ENCODE measurements at places on chromosomes 7 and 10. TPM values are rescaled to one million over a fixed set of nuclear protein-coding genes. Genes with fewer than 3 reads are reported as not detected.
A peak's percentile ranks its signal among the peaks of the same experiment; 100 is the strongest.

- H3K27me3 ChIP-seq, result no peaks in the 10 kb centered on the region
- peaks cover 16% of the 10 kb centered on the region for H3K4me1 ChIP-seq
- DNase-seq, result no peak
- no peaks in the 10 kb centered on the region for H3K36me3 ChIP-seq
- H3K27ac ChIP-seq, result no peak overlapping the region
- H3K4me3 ChIP-seq, result no peak overlapping the region
Observed at GRCh38 chr7:92813390-92814024, 22.9 kb downstream of the CDK6 start.

GRCh38 chr10:92112462-92112861 lies 178.4 kb downstream of the CPEB3 start:
- no peak overlapping the region for H3K27ac ChIP-seq
- no peak overlapping the region for H3K4me3 ChIP-seq
- H3K4me1 ChIP-seq, result peaks cover 4% of the 10 kb centered on the region
- no peaks in the 10 kb centered on the region for H3K36me3 ChIP-seq

Gene TDRD1
- total RNA-seq, result not detected

GRCh38 chr10:97647556-97647955 lies 7.1 kb downstream of the PI4K2A start:
- no peaks in the 10 kb centered on the region for H3K27me3 ChIP-seq
- peak overlapping the region; percentile 65 for H3K27ac ChIP-seq
- no peak for DNase-seq
- no peak overlapping the region for H3K4me3 ChIP-seq
- peaks cover 55% of the 10 kb centered on the region for H3K4me1 ChIP-seq

DNA sequence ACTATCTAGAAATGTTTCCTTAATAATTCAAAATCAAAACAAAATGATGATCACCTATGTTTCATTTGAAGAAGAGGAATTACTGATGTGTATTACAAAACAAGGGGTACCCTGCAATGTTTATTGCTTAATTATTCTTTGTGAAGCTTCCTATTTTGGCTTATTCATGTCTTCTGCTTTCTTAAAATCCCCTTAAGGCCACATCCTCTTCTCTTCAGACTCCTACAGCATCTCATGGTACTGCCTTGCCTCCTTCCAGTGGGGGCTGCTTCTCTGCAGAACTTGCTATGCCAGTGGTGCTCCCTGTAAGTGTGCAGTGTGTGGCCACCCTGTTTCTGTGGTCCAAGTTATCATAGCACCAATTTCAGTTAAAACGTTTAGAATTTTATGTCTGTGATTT lies 35.0 kb downstream of the CCDC146 start:
- no peak for DNase-seq
- H3K36me3 ChIP-seq, result no peaks in the 10 kb centered on the region
- no peak overlapping the region for H3K4me3 ChIP-seq
- H3K27ac ChIP-seq, result no peak overlapping the region
- H3K4me1 ChIP-seq, result peaks cover 10% of the 10 kb centered on the region

- H3K4me3 ChIP-seq, result no peak overlapping the region
- no peaks in the 10 kb centered on the region for H3K36me3 ChIP-seq
- no peak for DNase-seq
- peaks cover 3% of the 10 kb centered on the region for H3K4me1 ChIP-seq
- no peaks in the 10 kb centered on the region for H3K27me3 ChIP-seq
Observed at GRCh38 chr10:77554996-77555397, 82.6 kb downstream of the KCNMA1 start.

- H3K27me3 ChIP-seq, result peaks cover 99% of the 10 kb centered on the region
- no peak overlapping the region for H3K4me3 ChIP-seq
Observed at GRCh38 chr7:27203964-27204594, 4.2 kb upstream of the HOXA13 start.

DNA sequence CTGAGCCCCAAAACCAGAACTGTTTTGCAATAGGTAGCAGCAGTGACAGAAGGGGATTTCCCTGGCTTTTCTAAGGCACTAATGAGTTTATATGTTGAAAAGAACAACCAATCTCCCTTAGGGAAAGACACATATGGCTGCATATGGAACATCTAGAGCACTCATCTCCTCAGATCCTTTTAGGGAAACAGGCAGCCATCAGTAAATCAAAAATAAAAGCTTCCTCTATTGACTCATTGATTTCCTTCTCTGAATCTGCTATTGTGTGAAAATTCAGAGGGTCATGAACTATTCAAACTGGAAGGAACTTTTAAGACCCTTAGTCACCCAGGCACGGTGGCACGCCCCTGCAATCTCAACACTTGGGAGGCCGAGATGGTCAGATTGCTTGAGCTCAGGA lies 110.9 kb upstream of the NANOS1 start:
- H3K4me1 ChIP-seq, result no peaks in the 10 kb centered on the region
- H3K27me3 ChIP-seq, result no peaks in the 10 kb centered on the region
- no peak overlapping the region for H3K27ac ChIP-seq
- H3K36me3 ChIP-seq, result no peaks in the 10 kb centered on the region
- no peak overlapping the region for H3K4me3 ChIP-seq
- no peak for DNase-seq

Gene AKR1D1
- not detected for total RNA-seq

GRCh38 chr7:98235901-98236300 lies 16.1 kb downstream of the TECPR1 start:
- peaks cover 64% of the 10 kb centered on the region for H3K36me3 ChIP-seq
- H3K4me1 ChIP-seq, result no peaks in the 10 kb centered on the region
- peak; percentile 56 for DNase-seq
- no peaks in the 10 kb centered on the region for H3K27me3 ChIP-seq
- no peak overlapping the region for H3K27ac ChIP-seq

GRCh38 chr10:11772575-11773288 lies 30.6 kb downstream of the ECHDC3 start:
- H3K36me3 ChIP-seq, result no peaks in the 10 kb centered on the region
- H3K27me3 ChIP-seq, result no peaks in the 10 kb centered on the region
- H3K4me3 ChIP-seq, result no peak overlapping the region
- DNase-seq, result no peak
- no peak overlapping the region for H3K27ac ChIP-seq
- H3K4me1 ChIP-seq, result no peaks in the 10 kb centered on the region

- DNase-seq, result no peak
- H3K4me1 ChIP-seq, result no peaks in the 10 kb centered on the region
- H3K4me3 ChIP-seq, result no peak overlapping the region
- no peaks in the 10 kb centered on the region for H3K36me3 ChIP-seq
- no peak overlapping the region for H3K27ac ChIP-seq
- H3K27me3 ChIP-seq, result no peaks in the 10 kb centered on the region
Observed at GRCh38 chr7:40647719-40648118, 512.9 kb downstream of the SUGCT start.

Gene SPDYE1
- total RNA-seq, result not detected

DNA sequence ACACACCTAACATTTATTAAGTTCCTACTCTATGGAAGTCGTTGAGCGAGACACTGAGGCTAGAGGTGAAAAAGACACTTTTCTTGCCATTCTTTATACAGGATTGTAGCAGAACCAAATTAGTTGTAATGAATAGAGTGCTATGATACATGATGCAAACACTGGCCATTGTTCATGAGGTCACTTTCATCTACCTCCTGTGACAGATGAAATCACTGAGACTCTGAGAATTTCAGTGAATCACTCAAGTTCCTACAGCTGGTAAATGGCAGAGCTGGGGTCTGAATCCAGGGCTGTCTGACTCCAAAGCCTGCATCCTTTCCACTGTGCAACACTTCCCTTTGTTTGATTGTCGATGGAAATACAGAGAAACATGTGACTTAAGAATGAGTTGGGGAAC lies 657.6 kb downstream of the LRMDA start:
- no peak overlapping the region for H3K27ac ChIP-seq
- no peak for DNase-seq

Gene RASA4B
- 27.1 TPM for total RNA-seq

Gene FAM221A
- 14.6 TPM for total RNA-seq

DNA sequence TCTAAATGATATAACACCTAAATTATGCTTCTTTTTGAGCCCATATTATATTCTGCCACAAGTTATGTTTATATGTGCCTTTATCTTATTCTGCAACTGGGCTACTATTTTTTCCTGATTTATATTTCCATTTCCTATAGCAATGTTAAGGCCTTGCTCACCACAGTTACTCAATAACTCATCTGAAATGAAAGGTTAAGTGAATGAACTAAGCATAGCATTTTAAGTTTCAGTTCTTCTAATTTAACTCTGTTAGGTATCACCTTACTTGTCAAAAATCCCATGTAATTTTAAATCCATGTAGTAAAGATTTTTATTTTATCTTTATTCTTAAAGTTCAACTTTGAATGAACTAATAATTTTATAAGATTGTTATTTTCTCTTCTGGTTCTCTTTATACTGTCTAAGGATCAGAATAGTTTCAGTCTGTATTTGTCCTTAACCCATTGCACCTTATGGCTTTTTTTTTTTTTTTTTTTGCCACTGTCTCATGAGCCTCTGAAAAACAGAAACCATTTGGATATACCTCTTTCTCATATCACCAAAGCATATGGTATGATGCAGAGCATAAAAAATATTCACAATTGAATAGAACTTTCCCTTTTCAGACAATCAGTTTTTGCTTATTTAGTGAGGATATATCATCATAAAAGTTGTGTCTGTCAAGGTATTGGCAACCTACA lies 301.8 kb upstream of the ZWINT start:
- no peaks in the 10 kb centered on the region for H3K27me3 ChIP-seq
- no peaks in the 10 kb centered on the region for H3K36me3 ChIP-seq
- no peak overlapping the region for H3K4me3 ChIP-seq
- H3K27ac ChIP-seq, result no peak overlapping the region
- no peak for DNase-seq
- H3K4me1 ChIP-seq, result no peaks in the 10 kb centered on the region

GRCh38 chr7:47550788-47551470 lies 31.0 kb downstream of the TNS3 start:
- peaks cover 25% of the 10 kb centered on the region for H3K4me1 ChIP-seq
- H3K27ac ChIP-seq, result peak overlapping the region; percentile 57
- no peak overlapping the region for H3K4me3 ChIP-seq

DNA sequence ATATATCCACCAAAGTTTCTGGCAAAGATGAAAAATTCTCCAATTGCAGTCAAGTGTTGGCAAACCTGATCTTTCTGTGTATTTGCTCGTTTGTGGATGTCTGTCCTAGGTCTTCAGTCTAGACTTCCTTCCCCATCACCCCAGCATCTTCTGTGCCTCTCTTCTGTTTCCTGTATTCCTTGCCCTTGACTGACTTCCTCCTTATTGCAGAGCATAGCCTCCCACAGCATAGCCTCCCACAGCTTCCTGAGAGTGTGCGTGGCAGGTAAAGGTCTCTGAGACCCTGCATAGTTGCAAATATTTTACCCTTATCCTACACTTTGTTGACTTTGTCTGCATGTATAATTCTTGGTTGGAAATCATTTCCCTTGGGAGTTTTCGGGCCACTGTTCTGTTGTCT lies 18.4 kb downstream of the SLC18A2 start:
- no peak overlapping the region for H3K4me3 ChIP-seq
- no peak overlapping the region for H3K27ac ChIP-seq
- peaks cover 41% of the 10 kb centered on the region for H3K27me3 ChIP-seq
- DNase-seq, result no peak
- no peaks in the 10 kb centered on the region for H3K36me3 ChIP-seq

Gene IQUB
- total RNA-seq, result 0.39 TPM

DNA sequence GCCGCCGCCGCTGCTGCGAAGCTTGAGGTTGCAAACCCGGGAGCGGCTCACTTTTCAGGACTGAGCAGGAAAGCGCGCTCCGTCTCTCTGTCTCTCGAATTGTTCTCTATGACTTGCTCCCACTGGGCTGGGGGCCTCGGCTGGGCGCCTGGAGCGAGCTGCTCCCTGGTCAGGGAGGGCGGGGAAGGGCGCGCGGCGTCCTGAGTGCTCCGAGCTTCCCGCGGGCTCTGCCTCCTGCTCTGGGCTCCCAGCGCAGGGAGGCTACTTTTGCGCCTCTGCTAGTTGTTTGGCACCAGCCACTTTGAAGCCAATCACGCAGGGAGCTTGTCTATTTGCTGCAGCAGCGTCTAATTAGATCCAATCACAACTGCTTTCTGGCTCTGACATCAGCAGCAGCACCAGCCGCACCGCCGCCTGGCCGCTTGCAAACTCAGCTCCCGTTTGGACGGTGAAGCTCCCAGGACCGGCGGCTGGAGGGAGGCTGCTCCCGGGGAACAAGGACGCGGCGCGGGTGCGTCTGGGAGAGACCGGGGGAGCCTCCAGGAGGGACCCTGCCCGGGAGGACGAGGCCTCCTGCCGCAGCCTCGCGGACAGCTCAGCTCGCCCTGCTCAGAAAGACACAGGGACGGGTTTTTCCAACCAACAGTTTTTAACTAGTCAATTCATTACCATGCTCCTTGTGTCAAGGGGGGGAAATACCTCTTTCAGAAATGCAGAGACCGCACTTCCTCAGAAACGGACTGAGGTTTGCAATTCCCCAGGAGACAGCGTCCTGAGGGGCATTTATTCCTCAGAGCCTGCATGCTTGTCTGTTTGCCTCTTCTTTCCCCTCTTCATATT lies at the start of gene ADARB2:
Gene ADARB2 (minus strand): TSS at position 304 of the 840 bp plus-strand sequence.
- H3K27me3 ChIP-seq, result peaks cover 76% of the 10 kb centered on the region
- no peak for DNase-seq
- H3K4me1 ChIP-seq, result peaks cover 16% of the 10 kb centered on the region
- no peak within 1 kb of the TSS for H3K27ac ChIP-seq

Gene NEUROD6
- total RNA-seq, result not detected

Gene PAXIP1
- 13.5 TPM for total RNA-seq

Gene LLCFC1
- total RNA-seq, result not detected

- no peak overlapping the region for H3K4me3 ChIP-seq
- no peak for DNase-seq
- no peak overlapping the region for H3K27ac ChIP-seq
- H3K36me3 ChIP-seq, result no peaks in the 10 kb centered on the region
- H3K27me3 ChIP-seq, result no peaks in the 10 kb centered on the region
- H3K4me1 ChIP-seq, result no peaks in the 10 kb centered on the region
Observed at GRCh38 chr10:94137747-94138146, 144.0 kb downstream of the PLCE1 start.

- no peak for DNase-seq
- H3K36me3 ChIP-seq, result no peaks in the 10 kb centered on the region
- H3K27ac ChIP-seq, result no peak overlapping the region
- H3K4me1 ChIP-seq, result no peaks in the 10 kb centered on the region
Observed at GRCh38 chr7:136496551-136496950, 371.9 kb upstream of the CHRM2 start.

GRCh38 chr7:66119245-66119850 lies 4.7 kb downstream of the CRCP start:
- DNase-seq, result no peak
- H3K27ac ChIP-seq, result peak overlapping the region; percentile 39
- no peaks in the 10 kb centered on the region for H3K27me3 ChIP-seq
- H3K4me3 ChIP-seq, result no peak overlapping the region
- peaks cover 61% of the 10 kb centered on the region for H3K4me1 ChIP-seq

Gene CPXM2
- 6.1 TPM for total RNA-seq

Gene SCIN
- total RNA-seq, result 3.5 TPM

Gene GUSB
- total RNA-seq, result 27.1 TPM

Gene GIMAP5
- total RNA-seq, result 6.0 TPM

DNA sequence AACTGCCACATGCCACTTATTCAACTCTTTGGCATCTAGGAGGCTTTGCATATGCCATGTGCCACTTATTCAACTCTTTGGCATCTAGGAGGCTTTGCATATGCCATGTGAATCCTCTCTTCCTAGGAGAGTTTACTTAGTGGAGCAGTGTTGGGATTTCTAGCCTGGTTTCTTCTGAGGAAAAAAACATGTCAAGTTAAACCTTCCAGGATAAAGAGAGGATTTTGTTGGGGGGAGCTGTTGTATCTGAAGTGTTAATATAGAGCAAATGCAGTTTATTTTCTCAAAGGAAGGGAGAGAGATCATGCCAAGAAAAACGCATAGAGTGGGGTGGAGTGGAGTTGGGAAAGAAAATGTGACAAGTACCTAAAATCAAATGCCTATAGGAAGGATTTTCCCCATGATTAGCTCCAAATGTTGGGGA lies 91.5 kb downstream of the MCU start:
- no peaks in the 10 kb centered on the region for H3K36me3 ChIP-seq
- no peak overlapping the region for H3K27ac ChIP-seq
- no peaks in the 10 kb centered on the region for H3K27me3 ChIP-seq

Measured in suprapubic skin (tissue), 4 donors.